ENCODE measurements at places on chromosomes 3 and 15.

GRCh38 chr15:96330064-96330449 is 443 bp upstream of the NR2F2 start:
- no peak for DNase-seq

GRCh38 chr3:9266716-9267115 is 17.3 kb upstream of the SRGAP3 start:
- no peak for DNase-seq

DNA sequence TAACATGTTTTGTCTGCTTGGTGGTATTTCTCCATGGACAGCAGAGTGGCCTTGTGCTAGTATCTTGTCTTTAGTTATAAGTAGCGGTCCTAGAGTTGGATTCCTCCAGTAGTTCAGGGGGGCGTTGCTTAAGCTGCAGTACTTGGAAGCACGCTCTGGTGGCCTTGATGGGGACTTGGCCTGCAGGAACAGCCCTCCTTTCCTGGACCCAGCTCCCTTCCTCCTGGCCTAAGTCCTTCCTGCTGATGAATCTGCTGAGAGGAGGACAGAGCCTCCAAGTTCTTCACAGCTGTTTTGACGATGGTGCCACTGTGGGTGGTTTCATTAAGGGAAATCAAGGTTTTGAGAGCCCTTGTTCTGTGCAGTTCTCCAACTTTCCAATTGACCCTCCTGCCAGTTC is 38.6 kb upstream of the SEC22A start:
- no peak for DNase-seq

- no peak for DNase-seq
Observed at GRCh38 chr3:131324923-131325322, 56.7 kb upstream of the NUDT16 start.

DNA sequence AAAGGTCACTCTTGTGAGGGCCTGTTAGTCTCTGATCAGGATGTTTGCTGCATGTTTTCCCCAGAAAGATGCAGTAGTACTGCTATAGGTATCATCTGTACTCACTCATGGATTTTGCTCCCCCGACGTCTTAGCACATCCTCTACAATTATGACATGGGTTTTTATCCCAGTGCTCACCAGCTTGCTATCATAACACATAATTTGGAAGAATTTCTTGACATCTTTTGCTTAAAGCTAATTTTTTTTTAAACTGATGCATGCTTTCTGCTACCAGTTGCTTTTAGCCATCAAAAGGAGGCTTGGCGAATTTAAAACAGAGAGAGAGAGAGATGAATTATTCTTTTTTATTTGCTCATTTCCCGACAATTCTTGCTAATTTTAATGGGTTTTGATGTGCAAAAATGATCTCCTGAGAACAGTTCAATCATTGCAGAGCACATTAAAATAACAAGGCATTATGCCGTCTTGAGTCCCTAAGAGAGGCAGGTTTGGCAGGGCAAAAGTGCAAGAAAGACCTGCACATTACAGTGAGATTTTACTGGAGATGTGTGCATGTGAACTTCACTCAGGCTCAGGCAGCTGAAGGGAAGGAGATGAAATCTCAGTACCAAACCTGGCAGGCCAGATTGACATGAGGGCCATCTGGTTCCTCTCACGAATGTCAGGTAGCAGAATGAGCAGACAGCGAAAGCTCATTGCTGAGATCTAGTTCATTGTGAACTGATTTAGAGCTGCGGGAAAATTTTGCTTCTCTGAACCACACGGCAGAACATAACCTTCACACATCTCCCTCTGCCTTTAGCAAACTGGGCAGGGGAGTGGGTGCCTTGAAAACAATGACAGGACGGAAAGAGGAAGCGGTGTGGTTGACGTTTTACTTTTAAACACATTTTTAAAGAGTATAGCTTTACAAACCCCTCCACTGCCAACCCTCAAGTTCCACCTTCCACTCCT is 25.9 kb upstream of the GOLGA8B start:
- no peak for DNase-seq

DNA sequence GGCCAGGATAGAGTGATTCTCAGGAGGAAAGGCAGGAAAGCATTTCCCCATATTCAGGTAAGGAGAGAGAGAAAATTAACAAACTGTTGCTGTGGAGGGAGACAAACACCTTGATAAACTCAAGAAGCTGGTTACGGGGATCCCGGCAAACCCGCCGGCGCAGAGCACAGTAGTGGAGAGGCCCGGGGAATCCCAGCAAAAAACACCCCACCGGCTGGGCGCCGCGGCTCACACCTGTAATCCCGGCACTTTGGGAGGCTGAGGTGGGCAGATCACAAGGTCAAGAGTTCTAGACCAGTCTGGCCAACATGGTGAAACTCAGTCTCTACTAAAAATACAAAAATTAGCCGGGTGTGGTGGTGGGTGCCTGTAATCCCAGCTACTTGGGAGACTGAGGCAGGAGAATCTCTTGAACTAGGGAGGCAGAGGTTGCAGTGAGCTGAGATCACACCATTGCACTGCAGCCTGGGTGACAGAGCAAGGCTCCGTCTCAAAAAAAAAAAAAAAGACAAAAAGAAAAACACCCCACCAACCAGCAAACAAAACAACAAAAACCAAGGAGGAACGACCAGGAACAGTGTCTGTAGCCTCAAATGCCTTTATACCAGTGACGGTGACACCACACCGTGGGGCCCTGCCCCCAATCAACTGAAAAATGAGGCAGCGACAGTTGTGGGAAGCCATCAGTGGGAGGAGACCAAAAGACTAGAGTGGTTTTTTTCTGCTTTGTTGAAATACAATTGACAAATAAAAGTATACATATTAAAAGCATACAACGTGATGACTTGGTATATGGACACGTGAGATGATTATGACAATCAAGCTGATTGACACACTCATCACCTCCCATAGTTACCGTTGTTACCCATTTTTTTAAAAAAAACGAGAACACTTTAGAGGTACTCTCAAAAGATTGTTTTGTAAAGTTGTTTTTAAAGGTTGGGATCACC is 40.2 kb upstream of the IDH2 start:
- DNase-seq = no peak

GRCh38 chr3:17573396-17573795 is 169.0 kb downstream of the TBC1D5 start:
- no peak for DNase-seq

- DNase-seq = no peak
Observed at GRCh38 chr15:59237924-59238331, 31.3 kb downstream of the LDHAL6B start.

- DNase-seq = no peak
Observed at GRCh38 chr3:162721736-162722135, 1225.1 kb downstream of the OTOL1 start.

DNA sequence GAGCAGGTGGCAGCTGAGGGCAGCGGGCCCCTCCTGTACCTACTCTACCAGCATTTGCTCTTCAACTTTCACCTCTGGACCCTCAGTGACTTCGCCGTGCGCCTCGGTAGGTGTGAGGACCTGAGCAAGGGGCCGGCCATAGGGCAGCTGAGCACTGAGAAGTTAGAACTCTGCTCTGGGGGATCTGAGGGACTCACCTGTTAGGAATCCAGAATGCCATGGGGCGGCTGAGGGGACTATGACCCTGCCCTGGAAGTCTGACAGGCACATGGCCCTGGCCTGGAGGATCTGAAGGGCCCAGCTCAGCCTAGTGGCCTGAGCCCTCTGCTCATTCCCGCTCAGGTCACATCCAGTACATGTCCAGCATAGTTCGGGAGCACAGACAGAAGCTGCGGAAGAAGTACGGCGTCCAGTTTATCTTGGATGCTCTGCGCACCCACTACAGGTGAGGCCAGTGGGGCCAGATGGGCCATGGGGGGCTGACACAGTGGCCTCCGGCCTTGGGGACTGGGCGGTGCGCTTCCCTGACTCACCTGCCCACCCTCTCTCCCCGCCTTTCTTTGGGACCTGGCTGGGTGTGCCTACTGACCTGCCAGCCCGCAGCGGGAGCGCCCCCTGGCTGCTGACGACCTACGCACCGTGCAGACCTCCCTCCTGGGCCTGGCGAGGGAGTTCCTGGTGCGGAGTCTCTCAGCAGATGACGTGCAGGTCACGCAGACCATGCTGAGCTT is 18.8 kb downstream of the NBEAL2 start:
- DNase-seq = no peak

DNA sequence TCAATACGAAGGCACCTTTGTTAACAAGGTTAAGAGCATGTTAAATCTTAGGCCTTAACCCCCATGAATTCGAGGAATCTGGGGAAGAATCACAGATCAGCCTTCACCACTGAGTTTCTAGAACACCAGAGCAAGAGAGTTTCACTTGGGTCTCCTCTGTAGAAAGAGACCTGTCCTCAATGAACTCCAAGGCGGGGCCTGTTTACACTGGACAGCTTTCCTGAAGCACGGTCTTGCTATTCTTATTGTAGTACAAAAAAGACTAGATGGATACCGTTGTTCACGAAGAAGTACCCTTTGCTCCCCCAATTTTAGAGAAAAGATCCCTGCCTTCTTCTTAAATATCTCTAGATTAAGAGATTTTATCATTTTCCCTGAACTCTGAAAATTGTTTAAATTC is 64.9 kb downstream of the USF3 start:
- no peak for DNase-seq

GRCh38 chr15:98684436-98684835 is 36.1 kb downstream of the IGF1R start:
- no peak for DNase-seq

- DNase-seq = no peak
Observed at GRCh38 chr3:99665017-99665416, 26.6 kb downstream of the COL8A1 start.

All from left renal pelvis (tissue), 4 donors.